ENCODE measurements at places on chromosomes 1 and 21. TPM values are rescaled to one million over a fixed set of nuclear protein-coding genes. Genes with fewer than 3 reads are reported as not detected.
A peak's percentile ranks its signal among the peaks of the same experiment; 100 is the strongest.

The NDUFS2 gene
- total RNA-seq: 98.3 TPM

The SYT14 gene
- 2.1 TPM for total RNA-seq

DNA sequence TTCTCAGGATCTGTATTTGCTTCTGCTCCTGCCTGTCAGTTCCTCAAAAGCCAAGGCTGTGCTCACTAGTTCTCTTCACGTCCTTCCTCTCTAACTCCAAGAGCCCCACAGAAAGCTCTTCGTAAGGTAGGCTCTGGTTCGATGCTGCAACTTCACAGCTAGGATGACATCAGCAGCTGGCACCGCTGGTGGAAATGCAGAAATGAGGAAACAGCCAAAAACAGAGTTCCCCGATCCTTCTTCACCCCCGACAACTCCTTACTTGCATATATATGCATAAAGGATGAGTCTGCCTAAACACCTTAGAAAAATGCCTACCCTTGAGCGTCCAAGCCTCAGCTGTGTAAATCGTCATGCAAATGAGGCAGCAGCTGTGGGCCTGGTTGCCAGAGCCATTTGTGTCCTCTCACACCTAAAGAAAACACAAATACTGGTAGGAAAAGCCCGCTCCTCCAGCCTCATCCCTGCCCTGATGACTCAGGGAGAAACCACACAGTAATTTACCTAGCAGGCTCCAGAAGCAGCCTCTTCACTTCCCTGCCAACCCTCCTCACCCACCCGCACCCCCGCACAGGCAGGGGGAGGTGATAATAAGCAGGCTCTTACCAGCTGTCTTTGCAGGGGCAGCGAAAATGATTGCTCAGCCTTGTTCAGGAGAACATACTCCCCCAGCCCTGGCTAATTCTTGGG is 28.2 kb downstream of the BATF3 start:
- H3K27me3 ChIP-seq: no peaks in the 10 kb centered on the region
- no peaks in the 10 kb centered on the region for H3K36me3 ChIP-seq
- H3K4me1 ChIP-seq: peaks cover 9% of the 10 kb centered on the region

DNA sequence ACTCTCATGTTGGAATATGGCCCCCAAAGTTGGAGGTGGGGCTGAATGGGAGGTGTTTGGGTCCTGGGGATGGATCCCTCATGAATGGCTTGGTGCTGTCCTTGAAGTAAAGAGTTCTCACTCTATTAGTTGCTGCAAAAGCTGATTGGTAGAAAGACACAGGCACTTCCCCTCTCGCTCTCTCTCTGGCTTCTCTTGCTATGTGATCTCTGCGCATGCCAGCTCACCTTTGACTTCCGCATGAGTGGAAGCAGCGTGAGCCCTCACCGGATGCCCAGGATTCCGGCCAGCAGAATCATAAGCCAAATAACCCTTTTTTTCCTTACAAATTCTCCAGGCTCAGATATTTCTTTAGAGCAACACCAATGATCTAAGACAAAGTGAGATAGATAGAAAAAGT is 20.9 kb upstream of the CCSAP start:
- DNase-seq: no peak
- no peaks in the 10 kb centered on the region for H3K36me3 ChIP-seq
- no peak overlapping the region for H3K27ac ChIP-seq

DNA sequence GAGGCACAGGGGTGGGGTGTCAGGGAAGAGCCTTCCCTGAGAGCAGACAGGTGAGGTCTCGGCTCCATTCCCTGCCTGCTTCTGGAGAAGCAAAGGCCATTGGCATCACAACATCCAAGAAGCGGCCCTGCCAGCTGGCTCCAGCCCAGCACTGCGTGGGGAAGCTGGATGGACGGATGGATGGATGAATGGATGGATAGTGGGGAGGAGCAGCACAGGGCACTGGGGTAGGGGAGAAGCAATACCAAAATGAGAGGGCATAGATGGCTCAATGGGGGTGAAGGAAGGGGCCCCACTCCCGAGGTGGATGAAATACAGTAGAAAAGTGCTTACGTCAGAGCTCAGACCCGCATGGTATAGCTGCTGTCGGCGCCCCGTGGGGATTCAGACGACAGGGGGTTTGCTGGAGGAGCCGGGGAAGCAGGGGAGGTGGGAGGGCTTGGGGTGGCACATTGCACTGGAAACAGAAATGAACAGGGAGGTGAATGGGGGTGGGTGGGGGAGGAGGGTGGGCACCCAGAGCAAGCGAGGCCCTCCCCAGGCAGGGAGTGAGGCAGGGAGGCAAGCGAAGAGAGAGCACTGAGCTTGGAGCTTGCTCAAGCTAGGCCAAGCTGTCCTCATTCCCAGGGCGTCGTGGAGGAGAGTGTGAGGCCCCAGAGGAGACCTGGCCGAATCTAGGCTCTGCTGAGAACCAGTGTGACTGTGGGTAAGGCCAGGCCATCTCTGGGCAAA is 9.5 kb upstream of the GOLT1A start:
- no peak overlapping the region for H3K4me3 ChIP-seq
- H3K27me3 ChIP-seq: no peaks in the 10 kb centered on the region
- H3K27ac ChIP-seq: peak overlapping the region; percentile 46
- no peak for DNase-seq
- H3K36me3 ChIP-seq: peaks cover 18% of the 10 kb centered on the region
- no peaks in the 10 kb centered on the region for H3K4me1 ChIP-seq

DNA sequence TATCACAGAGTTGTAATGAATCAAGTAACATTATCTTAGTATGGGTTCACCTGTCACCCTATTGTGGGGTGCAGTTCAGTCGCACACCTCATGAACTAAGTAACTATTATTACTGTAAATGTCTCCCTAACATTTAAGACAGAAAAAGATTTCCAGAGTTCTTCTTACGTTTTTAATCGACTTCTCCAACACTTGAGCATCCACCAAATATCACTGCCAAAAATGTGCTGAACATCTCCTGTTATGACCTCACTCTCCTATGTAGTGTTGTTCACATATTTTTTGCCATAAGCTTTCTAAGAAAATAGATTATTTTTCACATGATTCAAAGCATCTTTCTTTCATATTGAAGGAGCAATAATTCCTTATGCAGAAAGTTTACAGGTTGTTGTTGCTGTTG is 1.3 kb downstream of the TTLL7 start:
- H3K4me3 ChIP-seq: no peak overlapping the region
- peaks cover 16% of the 10 kb centered on the region for H3K36me3 ChIP-seq
- peaks cover 35% of the 10 kb centered on the region for H3K27me3 ChIP-seq
- H3K4me1 ChIP-seq: peaks cover 25% of the 10 kb centered on the region

DNA sequence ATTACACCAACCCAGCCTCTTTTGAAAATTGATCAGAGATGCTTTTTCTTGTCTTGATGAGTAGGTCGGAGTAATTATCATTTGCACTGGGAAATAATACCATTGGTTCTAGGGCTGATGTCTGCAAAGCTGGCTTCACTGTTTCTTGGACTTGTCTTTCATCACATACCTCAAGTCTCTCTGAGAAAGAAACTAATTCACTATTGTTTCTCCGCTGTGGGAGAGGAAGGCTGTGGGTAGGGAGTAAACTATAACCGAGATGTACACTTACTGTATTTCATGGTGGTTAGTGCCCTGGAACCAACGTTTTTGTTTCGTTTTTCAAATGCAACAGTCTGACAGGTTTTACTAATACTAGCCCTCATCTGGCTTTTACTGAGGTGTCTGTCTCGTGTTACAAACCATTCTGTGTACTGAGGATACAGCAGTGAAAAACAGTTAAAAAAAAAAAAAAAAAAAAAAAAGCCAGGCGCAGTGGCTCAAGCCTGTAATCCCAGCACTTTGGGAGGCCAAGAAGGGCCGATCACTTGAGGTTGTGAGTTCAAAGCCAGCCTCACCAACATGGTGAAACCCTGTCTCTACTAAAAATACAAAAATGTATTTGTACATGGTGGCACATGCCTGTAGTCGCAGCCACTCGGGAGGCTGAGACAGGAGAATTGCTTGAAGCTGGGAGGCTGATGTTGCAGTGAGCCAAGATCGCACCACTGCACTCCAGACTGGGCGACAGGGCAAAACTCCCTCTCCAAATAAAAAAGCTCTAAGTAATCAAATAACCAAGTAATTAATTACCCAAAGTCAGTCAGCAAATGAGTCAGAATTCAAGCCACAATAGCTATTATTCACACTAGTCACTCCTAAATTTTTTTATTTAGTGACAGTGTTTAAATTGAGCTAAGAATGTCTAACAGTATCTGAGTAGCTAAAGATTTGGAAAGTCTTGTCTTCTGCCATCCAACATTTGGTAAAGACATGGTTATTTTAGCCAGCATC is 23.3 kb downstream of the TOMM20 start:
- H3K4me3 ChIP-seq: no peak overlapping the region
- peak overlapping the region; percentile 11 for H3K27ac ChIP-seq
- no peaks in the 10 kb centered on the region for H3K27me3 ChIP-seq
- H3K4me1 ChIP-seq: peaks cover 16% of the 10 kb centered on the region
- peaks cover 41% of the 10 kb centered on the region for H3K36me3 ChIP-seq
- no peak for DNase-seq

GRCh38 chr1:100539836-100540536 is 2.0 kb downstream of the GPR88 start:
- peak overlapping the region; percentile 75 for H3K4me3 ChIP-seq
- peak; percentile 5 for DNase-seq
- H3K36me3 ChIP-seq: peaks cover 7% of the 10 kb centered on the region
- H3K27ac ChIP-seq: no peak overlapping the region
